Bronchial smooth muscle cell (primary cell): ENCODE measurements at places on chromosomes 11 and 22. TPM values are rescaled to one million over a fixed set of nuclear protein-coding genes. Genes with fewer than 3 reads are reported as not detected.

Gene TIMP3
- 220 and 367 TPM in 2 replicates for total RNA-seq

Gene TRIM3
- total RNA-seq: 27.4 and 42.2 TPM in 2 replicates

Gene JAML
- total RNA-seq: not detected in 2 replicates

Gene C11orf91
- not detected in 2 replicates for total RNA-seq

Gene HSPB2
- 0.43 and 0.63 TPM in 2 replicates for total RNA-seq

Gene TMEM132A
- 9.0 and 10.7 TPM in 2 replicates for total RNA-seq

Gene CDC42BPG
- total RNA-seq: 0.16 and 0.69 TPM in 2 replicates

Gene XKR3
- not detected in 2 replicates for total RNA-seq

Gene CYP2D6
- total RNA-seq: 0.16 and 0.60 TPM in 2 replicates

Gene DDI1
- not detected in 2 replicates for total RNA-seq

Gene TRIM77
- not detected in 2 replicates for total RNA-seq

Gene LSP1
- 6.0 and 75.5 TPM in 2 replicates for total RNA-seq

Gene NCF4
- not detected in 2 replicates for total RNA-seq

Gene CCDC157
- 1.4 and 1.9 TPM in 2 replicates for total RNA-seq

Gene SLC22A6
- total RNA-seq: not detected in 2 replicates

Gene GAB4
- total RNA-seq: not detected in 2 replicates

Gene SMTNL1
- total RNA-seq: not detected in 2 replicates

Gene FGF3
- total RNA-seq: not detected in 2 replicates

Gene MMP1
- 3.1 and 528 TPM in 2 replicates for total RNA-seq

Gene RAB36
- total RNA-seq: 1.9 and 2.7 TPM in 2 replicates

Gene SIAE
- 11.0 and 23.6 TPM in 2 replicates for total RNA-seq

Gene HPX
- 0.63 and 0.77 TPM in 2 replicates for total RNA-seq

Gene TIGD3
- under 0.01 TPM in 2 replicates for total RNA-seq

Gene OR5B21
- total RNA-seq: not detected in 2 replicates

Gene RASD2
- 0.95 TPM in 1 of 2 replicates, not detected in the other for total RNA-seq

Gene RIMBP3C
- 0.09 and 0.47 TPM in 2 replicates for total RNA-seq

Gene IL18BP
- total RNA-seq: 1.3 and 2.0 TPM in 2 replicates

Gene IRAG1
- total RNA-seq: 5.7 and 6.8 TPM in 2 replicates

Gene OR52I2
- total RNA-seq: not detected in 2 replicates
